ENCODE measurements at places on chromosomes 5 and 9.

GRCh38 chr9:120698766-120699165 lies 15.5 kb downstream of the MEGF9 start:
- ATAC-seq: peak; percentile 39

DNA sequence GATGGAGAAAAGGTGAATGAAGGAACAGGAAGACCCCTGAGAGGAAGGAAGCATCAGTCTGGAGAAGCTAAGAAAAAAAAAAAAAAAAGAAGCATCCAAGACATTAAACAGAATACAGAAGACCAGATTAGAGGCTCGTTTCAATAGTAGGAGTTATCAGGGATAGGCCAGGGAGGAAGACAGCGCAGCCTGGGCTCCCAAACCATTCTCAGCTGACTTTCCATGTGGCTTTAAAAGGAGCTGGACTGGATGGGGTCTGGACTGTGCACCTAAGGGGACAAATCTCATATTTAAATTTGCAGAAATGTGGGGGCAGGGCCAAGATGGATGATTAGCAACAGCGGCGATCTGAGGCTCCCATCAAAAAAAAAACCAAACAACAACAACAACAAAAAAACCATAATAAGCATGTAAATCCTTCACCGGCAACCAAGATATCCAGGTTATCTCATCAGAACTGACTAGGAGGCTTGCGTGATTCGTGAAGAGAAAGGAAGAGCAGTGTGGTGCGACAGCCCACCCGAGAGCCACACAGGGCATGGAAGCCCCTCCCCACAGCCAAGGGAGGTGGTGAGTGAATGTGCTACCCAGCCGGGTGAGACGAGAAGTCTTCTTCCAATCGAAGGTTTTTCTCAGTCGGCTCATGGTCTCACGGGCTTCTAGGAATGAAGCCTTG lies 114.9 kb upstream of the ADAMTS16 start:
- peak; percentile 86 for ATAC-seq

DNA sequence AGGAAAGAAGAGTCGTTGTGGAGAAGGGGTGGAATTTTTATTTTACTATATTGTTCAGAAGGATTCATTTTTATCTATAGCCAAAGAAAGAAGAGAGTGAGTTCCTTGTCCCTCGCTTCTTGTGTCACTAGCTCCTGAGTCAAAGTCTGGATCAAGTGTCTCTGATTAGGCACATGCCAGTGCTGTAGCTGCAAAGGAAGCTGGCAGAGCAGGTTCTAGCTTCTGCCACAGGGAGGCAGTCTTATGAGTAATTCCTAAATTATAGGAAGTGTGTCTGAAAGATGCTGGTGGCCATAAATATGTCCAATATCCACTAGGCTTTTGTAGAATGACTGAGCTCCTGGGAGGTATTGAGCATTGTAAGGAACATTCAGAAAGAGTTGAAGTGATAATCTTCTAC lies 84.7 kb downstream of the DOCK2 start:
- ATAC-seq: no peak

DNA sequence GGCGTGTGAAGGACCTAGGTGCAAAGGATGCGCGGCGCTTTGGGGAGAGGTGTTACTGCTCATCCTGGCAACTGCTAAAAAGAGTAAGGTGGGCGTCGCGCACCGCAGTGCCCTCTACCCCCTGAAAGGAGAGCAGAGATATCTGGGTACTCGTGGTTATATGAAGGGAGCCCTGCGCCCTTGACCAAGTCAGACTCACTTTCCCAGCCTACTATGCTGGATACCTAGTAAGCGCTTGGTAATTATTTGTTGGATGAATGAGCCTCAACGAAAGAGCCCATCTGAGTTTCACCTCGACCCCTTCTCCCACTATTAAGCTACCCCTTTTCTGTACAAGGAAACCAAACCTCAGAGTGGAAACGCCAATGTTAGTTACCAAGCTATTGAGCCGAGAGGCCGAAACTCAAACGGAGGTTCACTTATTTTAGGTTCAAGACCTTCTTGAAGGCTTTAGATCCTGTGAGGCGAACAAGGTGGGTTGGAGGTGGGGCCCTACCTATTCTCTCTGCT lies 8.0 kb downstream of the LHX6 start:
- ATAC-seq: no peak

- ATAC-seq: no peak
Observed at GRCh38 chr5:72947498-72947897, 8.3 kb upstream of the FCHO2 start.

DNA sequence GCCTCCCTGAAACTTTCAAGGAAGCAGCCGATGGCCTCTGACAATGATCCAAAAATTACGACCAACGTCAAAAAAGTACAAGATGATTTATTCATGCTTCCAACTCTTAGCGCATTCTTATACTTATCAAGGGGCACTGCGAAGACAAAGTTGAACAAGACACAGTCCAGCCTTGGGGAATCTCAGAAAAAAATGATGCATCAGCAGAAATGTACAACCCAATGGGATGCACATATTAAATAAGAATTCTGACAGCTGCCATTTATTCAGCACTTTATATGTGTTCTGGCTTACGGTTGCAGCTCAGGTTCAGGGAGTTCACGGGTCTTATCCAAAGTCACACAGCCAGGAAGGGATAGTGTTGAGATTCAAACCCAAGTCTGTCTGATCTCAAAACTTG lies 96.0 kb upstream of the CPLX2 start:
- no peak for ATAC-seq

DNA sequence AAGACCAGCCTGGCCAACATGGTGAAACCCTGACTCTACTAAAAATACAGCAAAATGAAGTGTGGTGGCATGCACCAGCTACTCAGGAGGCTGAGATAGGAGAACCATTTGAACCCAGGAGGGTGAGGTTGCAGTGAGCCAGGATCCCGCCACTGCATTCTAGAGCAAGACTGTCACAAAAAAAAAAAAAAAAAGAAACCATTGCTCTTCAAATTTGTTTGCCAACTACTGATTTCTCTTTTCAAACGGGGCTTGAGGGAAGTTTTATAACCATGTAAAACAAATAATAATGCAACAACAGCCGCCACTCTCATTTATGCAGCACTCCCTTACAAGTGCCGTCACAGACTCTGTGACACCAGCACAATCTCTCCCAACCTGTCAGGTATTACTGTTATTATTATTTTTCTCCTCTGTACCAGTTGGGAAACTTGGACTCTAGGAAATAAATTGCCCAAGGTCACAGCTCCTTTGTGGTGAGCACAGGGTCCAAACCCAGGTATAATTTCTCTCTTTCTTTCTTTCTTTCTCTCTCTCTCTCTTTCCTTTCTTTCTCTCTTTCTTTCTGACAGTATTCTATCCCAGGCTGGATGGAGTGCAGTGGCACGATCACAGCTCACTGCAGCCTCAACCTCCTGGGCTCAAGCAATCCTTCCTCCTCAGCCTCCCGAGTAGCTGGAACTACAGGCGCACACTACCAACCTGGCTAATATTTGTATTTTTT lies 25.4 kb downstream of the SERINC5 start:
- no peak for ATAC-seq

DNA sequence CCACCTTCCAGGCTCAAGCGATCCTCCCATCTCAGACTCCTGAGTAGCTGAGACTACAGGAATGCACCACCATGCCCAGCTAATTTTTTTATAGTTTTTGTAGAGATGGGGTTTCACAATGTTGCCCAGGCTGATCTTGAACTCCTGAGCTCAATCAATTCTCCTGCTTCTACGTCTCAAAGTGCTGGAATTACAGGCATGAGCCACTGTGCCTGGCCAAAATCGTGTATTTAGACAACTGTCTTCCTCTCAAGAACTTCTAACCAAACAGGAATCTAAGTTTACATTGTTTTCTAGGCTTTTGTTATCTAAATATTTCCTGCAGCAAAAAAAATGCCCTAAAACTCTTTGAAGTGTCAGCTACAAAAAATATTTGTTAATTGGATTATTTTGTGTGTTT lies 78.8 kb downstream of the NLN start:
- no peak for ATAC-seq

DNA sequence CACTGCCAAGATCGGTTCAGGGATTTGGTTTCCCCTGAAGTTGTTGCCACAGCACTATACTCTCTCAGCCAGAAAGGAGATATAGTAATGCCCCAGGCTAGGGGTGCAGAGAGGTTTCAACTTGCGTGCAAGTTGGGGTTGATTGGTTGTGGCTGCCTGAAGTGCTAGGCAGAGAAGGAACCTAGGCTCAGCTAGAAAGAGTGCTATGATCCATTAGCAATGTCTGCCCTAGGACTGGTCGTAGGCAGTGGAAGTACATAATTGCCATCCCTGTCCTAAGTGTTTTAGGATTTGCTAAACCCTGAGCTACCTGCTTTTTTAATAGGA lies 136.6 kb upstream of the SMIM23 start:
- no peak for ATAC-seq

- no peak for ATAC-seq
Observed at GRCh38 chr9:31210978-31211570, 1173.4 kb upstream of the ACO1 start.

GRCh38 chr5:52007230-52007858 lies 624.1 kb downstream of the ISL1 start:
- ATAC-seq: peak; percentile 98

- no peak for ATAC-seq
Observed at GRCh38 chr5:166712447-166713185, 1578.8 kb upstream of the WWC1 start.

DNA sequence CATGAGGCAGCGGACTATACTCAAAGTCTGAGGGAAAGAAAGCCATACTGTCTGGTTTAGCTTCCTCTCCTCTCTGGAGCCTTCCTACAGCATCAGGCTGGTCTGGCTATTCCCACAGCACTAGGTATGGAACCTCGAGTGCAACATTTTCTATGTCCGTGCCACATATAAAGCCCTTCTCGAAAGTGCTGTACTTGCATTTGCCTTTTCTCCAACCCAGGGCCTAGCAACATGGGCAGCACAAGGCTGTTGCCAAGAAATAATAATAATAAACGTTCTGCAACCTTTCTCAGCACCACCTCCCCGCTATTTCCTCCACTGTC lies 804 bp downstream of the MED10 start:
- peak; percentile 13 for ATAC-seq

DNA sequence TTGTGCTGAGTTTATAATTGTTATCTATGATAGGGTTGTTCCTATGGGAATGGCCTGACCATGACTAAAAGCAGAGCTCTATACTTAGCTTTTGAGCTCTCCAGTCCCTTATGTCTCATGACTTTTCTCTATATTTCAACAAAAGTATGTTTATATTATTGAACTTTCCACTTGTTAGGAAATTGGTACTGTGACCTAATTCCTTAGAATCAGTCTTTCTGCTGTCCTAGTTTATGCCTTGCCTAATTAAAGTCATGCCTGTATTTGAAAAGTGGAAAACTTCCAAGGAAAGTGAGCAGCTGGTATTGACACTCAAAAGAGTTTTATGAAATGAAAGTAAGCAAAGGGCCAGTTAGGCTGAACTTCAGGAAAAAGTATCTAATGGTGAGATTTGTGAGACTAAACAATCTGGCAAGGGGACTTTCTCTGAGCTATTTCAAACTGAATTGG lies 68.6 kb downstream of the XRCC4 start:
- no peak for ATAC-seq

GRCh38 chr9:91580136-91580535 lies 156.5 kb upstream of the NFIL3 start:
- ATAC-seq: no peak

DNA sequence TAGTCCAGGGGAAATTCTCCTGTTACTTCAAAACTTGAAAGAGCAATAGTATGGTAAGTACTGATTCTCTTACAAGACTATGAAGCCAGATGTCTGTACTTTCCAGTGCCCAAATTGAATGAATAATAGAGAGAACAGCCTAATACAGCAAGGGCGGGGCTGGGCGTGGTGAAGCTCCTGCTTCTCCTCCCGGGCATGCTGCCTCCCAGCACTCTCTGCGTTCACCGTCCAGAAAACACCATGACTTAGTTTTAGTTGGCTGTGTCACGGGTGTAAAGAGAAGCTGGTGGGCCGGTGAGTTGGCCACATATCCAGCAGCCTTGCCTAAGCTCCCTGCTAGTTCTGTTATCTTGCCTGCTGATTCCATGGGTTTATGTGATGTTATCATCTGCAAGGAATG lies 40.7 kb upstream of the ADAMTS2 start:
- no peak for ATAC-seq

- ATAC-seq: no peak
Observed at GRCh38 chr9:65458465-65458864, 173.5 kb upstream of the FOXD4L5 start.

All from SK-N-SH treated with all-trans-retinoic acid at 6 μM for 48 hours (cell line).